ENCODE measurements at places on chromosomes 11 and 22.

- DNase-seq, result peak; percentile 68
Measured at GRCh38 chr22:25235547-25236290, 16.3 kb downstream of the CRYBB2 start.

GRCh38 chr11:73258104-73259035 lies 13.8 kb upstream of the P2RY6 start:
- DNase-seq, result no peak

GRCh38 chr11:103367650-103368049 lies 258.4 kb downstream of the DYNC2H1 start:
- peak; percentile 52 for DNase-seq

- no peak for DNase-seq
Measured at GRCh38 chr11:1858576-1858975, 5.7 kb downstream of the LSP1 start.

- no peak for DNase-seq
Measured at GRCh38 chr11:92111287-92111686, 113.3 kb upstream of the FAT3 start.

- DNase-seq, result no peak
Measured at GRCh38 chr11:36357831-36358230, 61.7 kb downstream of the PRR5L start.

- DNase-seq, result peak; percentile 57
Measured at GRCh38 chr11:107018902-107019493, 722 bp upstream of the GUCY1A2 start.

- no peak for DNase-seq
Measured at GRCh38 chr22:33124471-33124870, 66.3 kb upstream of the SYN3 start.
